ENCODE measurements at places on chromosomes 4 and X.

GRCh38 chrX:73069365-73070035 is 9.8 kb downstream of the PABPC1L2A start:
- DNase-seq = no peak

DNA sequence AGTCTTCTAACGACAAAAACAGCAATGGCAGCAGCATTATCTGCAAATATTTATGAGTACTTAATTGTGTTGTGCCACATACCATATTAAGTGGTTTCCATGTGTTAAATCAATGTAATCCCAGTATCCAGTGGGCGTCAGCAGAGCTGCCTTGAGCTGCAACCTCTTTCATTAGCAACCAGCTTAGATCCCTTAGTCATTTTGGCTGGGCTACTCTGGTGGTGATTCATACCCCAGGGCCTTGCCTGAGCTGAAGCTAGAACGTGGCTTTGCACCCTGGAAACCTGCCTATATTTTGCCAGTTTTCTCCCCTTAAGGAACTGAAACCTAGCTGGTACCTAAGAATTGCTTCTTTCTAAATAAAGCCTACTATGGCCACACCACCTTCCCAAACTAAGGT is 474.3 kb upstream of the FTHL17 start:
- DNase-seq = no peak

DNA sequence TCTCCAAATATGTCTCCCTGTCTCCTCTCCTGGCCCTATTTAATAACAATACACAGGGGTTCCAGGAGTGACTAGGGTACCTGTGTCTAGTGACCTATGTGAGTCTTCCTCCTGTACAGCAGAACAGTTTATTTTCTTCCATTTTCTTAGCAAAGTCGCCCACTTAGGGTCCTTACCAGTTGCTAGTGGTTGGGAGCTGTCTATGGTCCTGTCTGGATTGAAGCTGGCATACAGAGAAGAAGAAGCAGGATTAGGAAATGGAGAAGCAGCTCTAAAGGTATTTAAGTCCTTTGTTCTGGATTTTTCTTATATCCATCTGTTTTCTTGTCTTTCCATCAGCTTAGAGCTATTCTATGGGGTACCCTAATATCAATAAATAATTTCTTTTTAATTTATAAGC is 587.1 kb upstream of the CPEB2 start:
- peak; percentile 46 for DNase-seq

- DNase-seq = no peak
These were observed 25.3 kb downstream of the TRIM2 start for GRCh38 chr4:153229545-153229944.

Data from endothelial cell (in vitro differentiated cells).